ENCODE measurements at places on chromosomes 2 and 18.

DNA sequence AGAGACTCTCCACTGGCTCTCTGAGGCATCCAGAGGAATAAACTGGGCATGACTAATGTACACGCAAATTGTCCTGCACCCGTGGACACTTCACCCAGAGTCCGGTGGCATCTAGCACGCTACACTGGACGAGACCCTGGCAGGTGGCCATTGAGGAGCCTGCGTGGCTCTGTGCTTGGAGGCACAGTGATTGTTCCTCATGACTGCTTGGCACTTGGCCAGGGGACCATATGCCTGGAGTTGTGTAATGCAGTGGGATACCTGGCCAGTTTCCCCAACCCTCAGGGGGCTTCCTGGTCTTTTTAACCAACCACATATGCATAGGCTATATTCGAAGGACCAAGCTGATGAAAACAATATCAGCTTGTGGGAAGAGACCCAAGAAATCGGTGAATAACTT lies 66.6 kb downstream of the MTCL1 start:
- no peak for DNase-seq

- DNase-seq: peak; percentile 62
Measured at GRCh38 chr18:45106331-45106774, 425.7 kb downstream of the SETBP1 start.

- DNase-seq: no peak
Measured at GRCh38 chr18:65429601-65430000, 321.2 kb upstream of the CDH7 start.

DNA sequence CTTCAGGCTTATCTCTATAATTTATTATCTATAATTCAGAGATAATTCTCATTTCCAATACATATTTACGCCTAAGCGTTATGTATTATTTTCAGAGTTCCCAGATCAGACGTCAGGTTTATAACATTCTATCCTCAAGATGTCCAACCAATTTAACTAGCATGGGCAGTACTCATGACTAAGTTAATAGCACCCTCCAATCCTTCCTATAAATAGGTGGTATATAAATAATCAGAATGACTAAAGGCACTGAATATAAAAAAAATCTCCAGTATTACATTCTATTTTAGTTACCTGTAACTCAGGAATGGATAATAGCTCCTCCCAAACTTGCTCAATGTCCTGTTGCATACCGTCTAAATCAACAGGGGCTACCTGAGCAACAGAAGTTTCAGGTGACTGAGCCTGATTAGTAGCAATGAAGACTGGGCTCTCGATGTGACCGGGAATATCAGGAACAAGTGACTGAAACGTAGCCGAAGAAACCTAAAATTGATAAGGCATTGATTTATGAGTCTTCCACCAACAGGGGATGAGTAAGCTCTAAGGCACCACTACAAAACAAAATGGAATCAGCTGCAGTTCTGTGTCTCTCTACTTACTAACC lies 19.6 kb downstream of the HNRNPA3 start:
- no peak for DNase-seq

DNA sequence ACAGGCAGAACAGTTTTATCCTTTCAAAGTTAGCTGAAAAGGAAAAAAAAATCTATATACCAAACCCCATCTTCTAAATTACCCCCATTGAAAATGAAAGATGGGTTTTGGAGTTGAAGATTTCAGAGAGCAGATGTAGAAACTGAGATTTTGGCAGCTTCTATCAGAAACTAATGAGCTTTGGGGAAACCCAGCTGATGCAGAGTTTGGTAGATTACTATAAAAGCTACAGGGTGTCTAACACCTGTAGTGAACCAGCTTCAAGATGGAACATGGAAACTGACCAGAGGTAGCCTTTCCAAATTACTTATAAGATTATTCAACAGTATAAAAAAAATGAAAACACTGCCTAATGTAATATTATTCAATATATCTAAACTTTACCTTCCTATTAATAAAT lies 583.1 kb downstream of the XIRP2 start:
- DNase-seq: no peak
